ENCODE measurements at places on chromosomes 4 and X.

DNA sequence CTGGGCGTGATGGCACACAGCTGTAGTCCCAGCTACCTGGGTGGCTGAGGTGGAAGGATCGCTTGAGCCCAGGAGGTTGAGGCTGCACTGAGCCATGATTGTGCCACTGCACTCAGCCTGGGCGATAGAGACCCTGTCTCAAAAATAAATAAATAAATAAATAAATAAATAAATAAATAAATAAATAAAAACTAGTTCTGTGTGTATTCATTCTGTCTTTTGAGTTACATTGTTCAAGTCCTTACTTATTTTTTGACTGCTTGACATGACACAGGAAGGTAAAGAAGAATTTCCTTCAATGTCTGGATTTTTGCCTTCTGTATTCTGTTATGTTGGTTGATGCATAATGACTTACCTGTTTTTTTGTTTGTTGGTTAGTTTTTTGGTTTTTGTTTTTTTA, 2.2 kb upstream of the NAA10 start:
- no peak for DNase-seq

- DNase-seq, result no peak
Measured at GRCh38 chr4:152949930-152950329, 13.8 kb downstream of the FHDC1 start.

- no peak for DNase-seq
Measured at GRCh38 chrX:40012868-40013265, 84.9 kb downstream of the BCOR start.

DNA sequence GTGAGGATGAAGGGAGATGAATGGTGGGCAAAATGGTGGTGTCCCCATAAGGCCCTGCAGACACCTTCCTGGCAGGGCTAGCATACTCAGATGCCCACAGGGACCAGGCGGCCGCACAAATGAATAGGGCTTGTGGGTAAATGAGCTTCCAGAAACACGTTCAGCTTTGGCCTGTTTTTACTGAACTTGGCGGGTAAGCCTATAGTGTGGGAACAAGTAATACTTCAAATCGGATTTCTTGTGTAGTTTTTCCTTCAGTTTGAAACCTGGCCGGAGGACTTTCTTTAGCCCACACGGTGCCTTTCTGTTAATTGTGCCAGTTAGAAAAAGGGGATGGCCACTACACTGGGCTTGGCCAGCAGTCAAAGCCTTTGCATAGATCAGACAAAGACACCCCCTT, 22.8 kb downstream of the SMS start:
- no peak for DNase-seq

DNA sequence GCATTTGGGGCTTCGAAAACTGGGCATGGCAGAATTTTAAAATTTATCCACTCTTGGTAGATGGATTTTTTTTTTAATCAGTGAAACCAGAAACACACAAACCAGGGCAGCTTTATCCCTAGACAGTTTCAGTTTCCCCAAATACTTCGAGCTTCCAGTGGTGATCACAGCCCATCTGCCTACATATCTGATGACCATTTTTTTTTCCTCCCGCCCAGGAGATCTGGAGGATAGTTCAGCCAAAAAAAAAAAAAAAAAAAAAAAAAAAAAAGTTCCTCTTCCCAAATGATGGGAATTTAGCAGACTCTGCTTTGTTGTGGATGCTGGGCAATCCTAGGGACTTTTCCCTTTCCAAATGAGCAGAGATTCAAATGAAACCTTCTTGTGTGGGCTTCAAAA, 1.0 kb upstream of the TBC1D9 start:
- no peak for DNase-seq

DNA sequence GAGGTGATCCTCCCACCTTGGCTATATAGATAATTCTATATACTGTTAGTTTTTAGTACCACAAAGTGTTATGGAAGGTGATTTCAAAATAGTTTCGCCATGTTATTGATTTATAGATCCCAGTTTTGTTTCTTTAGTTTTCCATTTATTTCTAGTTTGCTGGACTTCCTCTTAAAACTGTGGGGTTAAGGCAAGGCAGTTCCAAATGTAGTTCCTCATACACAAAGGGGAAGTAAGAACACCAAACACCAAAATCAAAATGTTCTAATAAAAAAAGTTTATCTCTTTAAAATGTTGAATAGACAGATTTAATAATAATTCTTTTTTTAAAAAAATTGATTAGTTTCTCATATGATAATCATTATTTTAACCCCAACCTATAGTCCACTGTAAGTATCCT, 6.8 kb upstream of the CISD2 start:
- no peak for DNase-seq

- no peak for DNase-seq
Measured at GRCh38 chr4:99221980-99222379, 2.9 kb upstream of the ADH6 start.

DNA sequence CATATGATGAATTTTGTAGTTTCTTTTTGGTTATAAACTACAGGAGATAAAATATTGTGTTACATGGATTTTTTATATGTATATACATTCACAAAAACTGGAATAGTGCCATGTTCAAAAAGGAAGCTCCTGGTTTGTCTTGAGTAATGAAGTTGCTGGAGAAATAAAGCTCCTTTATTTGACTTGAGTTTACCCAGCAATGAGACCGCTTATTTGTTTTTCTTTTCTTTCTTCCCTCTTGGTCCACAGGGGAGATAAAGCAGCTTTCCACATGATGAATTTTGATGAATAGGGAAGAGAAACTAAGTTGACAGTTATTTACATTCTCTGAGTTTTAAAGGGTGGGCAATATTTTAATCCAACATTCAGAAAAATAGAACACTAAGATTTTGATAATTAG, 176.5 kb downstream of the GPM6A start:
- no peak for DNase-seq

DNA sequence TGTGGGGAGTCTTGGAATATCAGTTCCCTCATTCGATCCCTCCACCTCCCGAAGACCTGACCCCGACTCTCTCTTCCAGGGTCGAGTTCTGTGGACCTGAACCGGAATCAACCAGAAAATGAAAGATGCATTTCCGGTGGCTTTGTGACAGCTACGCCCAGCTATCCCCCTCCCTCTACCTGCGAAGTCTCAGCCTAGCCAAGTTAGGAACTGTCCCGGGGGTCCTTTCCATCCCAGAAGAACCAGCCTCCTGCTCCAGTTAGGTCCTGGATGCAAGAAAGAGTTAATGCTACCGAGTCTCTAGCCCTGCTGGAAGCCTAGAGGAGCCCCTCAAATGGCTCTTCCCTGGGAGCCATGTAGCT, 13.4 kb upstream of the ETDC start:
- DNase-seq, result no peak

DNA sequence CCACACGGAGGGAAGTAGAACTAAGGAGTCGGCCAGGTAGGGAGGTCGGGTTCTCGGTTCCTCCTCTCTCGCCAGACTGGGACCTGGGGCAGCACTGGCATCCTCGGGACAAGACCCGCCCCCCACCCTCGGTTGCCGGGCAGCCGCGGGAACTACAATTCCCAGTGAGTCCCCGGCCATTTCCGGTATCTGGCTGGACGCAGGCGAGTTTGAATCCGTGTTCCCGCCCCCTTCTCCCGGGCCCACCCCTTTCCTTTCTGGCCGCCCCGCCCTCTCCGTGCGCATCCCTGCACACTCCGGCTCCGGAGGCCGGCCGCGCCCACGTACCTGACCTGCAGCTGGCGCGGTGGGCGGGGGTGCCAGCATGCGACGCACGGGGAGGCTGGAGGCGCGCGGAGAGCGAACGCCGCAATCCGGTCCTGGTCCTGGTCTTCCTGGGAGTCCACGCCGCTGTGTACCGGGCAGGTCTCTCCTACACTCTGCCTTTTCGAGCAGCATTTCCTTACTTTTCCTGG, 10.2 kb upstream of the DLG3 start:
- DNase-seq, result no peak

GRCh38 chr4:76590798-76591281, 155.8 kb downstream of the SHROOM3 start:
- DNase-seq, result no peak

Measured in stimulated activated CD8-positive, alpha-beta memory T cell treated with anti-CD3 and anti-CD28 coated beads, Interleukin-7, amount 100 ng/mL, for 1 hour (primary cell).